Activated CD4-positive, alpha-beta memory T cell treated with anti-CD3 and anti-CD28 coated beads, Interleukin-2, amount 10 ng/mL, durations not matched to agents 7 days and 5 days (primary cell): ENCODE measurements at places on chromosomes 16 and 17. TPM values are rescaled to one million over a fixed set of nuclear protein-coding genes. Genes with fewer than 3 reads are reported as not detected.

Gene OTOA
- total RNA-seq: 0.15 TPM

GRCh38 chr17:39196241-39196807, 1.1 kb downstream of the CACNB1 start:
- H3K4me1 ChIP-seq: peaks cover 60% of the 10 kb centered on the region
- peak overlapping the region; percentile 62 for H3K27ac ChIP-seq
- no peak for DNase-seq
- no peaks in the 10 kb centered on the region for H3K27me3 ChIP-seq

DNA sequence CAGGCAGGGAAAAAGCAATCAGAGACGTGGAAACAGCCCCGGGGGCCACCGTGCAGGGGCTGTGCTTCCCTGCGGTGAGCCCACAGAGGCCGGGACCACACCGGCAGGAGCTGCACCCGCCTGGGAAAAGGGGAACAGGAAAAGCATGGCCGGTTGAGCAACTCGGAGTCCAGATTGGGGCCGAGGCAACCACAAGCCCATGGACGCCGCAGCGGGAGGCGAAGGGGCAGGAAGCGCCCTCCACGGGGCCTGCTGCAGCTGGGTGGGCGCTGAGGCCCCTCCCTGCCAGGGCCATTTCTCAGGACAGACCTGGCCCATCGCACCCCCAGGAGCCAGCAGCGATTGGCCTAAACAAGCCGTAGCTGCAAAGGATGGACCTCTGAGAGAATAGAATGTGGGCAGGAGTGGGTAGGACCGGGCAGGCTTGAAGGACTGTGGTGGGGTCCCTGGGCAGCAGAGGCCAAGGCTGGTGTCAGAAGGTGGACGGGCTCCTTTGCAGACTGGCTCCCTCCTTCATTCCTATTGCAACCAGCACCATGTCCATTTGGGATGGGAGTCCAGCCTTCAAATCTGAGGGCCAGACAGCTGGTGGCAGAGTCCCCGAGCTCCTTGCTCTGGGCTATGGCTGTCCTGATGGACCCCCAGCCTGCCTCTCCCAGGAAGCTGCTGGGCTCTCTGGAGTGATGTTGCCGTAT, 30.4 kb downstream of the COX4I1 start:
- H3K27me3 ChIP-seq: peaks cover 26% of the 10 kb centered on the region
- H3K4me3 ChIP-seq: no peak overlapping the region
- DNase-seq: no peak

- H3K27me3 ChIP-seq: no peaks in the 10 kb centered on the region
- H3K4me1 ChIP-seq: no peaks in the 10 kb centered on the region
- no peak overlapping the region for H3K27ac ChIP-seq
- DNase-seq: no peak
Measured at GRCh38 chr17:53736516-53737240, 86.0 kb upstream of the KIF2B start.

DNA sequence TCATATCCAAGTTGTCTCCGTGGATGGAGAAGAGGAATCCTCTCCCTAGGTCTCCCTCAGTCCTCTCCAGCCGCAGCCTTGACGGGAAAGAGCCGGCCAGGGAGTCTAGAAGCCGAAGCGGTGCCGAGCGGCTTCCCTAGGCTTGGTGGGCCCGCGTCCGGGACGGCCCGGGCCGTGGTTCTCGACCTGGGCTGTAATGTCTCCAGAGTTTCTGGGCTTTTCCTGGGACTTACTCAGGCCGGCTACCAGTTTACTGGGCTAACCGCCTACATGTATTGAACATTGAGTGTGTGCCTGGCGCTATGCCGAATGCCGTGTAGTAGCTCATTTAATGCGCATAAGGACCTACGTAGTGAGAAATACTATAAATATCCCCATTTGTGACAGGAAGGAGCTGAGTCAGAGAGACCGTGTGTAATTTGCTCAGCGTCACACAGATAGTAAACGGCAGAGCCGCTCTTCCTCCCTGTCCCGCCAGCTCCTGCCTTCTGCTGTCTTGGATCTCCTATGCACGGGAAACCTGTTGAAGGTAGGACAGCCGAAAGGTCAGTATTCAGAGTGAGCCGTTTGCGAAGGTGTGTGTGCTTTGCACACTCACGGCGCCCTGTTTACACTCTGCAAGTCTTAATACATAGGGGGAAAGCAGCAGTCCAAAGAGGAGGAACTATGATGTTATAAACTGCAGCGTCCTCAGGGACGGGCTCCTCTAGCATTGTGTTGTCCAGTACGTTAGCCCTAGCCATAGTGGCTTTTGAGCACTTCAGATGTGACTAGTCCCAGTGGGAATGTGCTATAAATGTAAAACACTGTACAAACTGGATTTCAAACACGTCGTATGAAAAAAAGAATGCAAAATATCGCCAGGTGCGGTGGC, 723 bp upstream of the SPAG5 start:
- peak; percentile 64 for DNase-seq
- peak overlapping the region; percentile 85 for H3K4me3 ChIP-seq
- H3K36me3 ChIP-seq: peaks cover 18% of the 10 kb centered on the region
- H3K4me1 ChIP-seq: peaks cover 23% of the 10 kb centered on the region
